Suprapubic skin (tissue), 4 donors: ENCODE measurements at places on chromosomes 11 and 22.

- no peak for DNase-seq
Observed at GRCh38 chr11:69285766-69286165, 8.2 kb upstream of the MYEOV start.

DNA sequence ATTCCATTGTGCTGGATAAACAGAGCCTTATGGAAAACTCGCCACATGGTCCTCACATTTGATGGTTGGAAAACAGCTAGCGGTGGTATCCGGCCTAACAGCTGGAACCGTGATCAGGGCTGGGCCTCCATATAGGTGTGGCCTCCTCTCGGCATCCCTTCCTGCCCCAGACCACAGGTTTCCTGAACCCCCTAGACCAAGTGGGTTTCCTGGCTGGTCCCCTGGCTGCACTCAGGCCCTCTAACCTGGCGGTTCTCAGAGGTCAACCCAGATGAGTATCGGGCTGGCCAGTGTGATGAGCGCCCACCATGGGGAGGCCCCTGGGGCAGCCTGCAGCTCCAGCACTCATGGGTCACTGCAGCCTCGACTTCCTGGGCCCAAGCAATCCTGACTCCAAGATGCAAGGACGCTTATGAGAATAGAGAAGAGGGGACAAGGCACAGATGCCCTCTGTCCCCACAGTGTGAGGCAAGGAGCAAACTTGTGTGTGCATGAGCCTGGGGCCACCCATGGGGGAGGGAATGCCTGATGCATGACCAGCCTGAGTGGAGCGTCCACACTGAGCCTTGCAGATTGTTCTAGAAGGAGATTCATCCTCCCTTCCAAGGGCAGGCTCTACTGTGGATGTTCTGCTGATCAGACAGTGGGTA lies 53.4 kb upstream of the WNT7B start:
- peak; percentile 61 for DNase-seq

DNA sequence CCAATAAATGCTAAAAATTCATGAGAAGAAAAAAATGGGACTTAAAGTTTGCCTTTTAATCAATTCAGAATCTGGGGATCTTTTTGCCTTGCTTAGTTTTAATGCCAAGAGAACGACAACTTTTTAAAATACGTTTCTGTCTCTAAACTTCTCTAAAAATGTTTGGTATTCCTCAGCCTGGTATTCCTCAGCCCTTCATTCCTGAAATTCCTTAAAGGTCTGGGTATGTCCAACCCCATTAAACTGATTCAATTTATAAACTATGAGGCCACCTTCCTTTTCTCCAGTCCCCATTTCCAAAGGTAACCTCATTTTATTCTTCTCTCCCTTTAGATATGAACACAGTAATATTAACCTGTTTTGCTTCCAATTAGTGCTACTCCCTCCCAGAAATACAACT lies 16.6 kb downstream of the POLA2 start:
- DNase-seq: no peak

DNA sequence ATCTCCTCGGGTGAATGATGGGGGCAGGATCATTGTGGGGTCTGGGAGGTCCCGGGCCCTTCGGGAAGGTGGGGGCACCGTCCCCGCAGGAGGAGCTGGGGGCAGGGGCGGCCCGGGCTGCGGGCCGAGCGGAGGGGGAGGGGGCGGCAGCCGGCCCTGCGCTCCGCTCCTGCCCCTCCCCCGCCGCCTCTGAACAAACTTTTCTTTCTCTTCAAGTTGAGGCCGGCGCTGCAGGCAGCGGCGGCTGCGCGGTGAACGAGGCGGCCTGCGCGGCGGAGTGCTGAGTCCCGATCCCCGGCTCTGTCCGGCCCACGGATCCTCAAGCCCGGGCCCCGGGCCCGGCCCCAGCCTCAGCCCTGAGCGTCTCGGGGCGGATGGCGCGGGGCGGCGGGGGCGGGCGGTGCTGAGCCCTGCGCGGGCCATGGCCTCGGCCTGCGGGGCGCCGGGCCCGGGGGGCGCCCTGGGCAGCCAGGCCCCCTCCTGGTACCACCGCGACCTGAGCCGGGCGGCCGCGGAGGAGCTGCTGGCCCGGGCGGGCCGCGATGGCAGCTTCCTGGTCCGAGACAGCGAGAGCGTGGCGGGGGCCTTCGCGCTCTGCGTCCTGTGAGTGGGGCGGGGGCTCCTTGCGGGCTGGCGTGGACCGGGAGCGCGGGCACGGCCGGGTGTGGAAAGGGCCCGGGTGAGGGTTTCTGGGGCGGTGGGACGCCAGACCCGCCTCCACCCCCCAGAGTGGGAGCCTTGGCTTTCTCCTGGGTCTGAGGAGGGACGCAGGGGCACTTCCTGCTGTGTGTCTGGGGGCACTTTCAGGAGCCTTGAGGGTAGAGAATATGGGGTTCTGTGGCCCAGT lies at the start of gene INPPL1:
Gene INPPL1, plus strand, starts transcription at position 204 of the 847 bp plus-strand sequence. Its CDS starts 218 bp downstream, at position 422.
- DNase-seq: peak; percentile 70

DNA sequence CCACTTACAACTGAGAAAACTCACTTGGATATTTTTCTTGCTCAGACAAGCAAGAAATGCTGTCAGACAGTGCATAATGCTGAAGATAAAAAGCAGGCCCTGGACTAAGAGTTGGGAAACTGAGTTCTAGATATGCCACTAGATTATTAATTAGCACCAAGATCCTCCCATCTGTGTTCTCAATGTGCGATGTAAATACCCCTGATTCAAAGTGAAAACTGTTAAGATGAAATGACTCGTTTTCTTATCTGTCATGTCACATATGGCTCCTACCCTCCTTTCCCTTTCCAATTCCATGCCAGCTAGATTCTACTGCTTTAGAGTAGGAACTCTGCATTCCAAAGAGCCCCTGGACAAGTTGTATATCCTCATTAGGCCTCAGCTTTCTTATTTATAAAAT lies 88.9 kb upstream of the CLNS1A start:
- no peak for DNase-seq

DNA sequence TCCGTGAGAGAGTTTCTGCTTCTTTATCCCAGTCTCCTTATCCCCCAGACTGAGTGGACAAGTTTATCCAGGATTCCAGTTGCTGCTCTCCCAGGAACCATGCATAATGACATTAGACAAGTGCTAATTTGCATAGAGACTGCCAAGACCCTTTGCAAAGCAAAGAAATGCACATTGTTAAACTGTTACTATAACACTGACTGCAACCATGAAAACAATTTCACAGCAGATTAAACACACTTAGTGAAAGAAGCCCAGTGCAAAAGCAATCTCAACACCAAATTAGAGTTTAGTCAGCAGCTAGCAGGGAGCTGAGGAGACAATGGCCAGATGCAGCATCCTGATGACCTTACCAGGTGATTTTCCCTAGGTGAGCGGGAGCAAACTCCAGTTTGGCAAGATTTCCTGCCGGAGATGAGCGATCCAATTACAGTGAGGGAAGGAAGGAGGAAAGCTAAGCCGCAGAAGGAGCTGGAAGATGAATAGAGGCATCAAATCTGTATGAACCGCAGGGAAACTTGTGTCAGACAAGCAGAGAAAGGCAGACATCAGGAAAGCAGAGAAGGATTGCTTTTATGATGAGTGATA lies 273.8 kb upstream of the B3GAT1 start:
- DNase-seq: no peak

DNA sequence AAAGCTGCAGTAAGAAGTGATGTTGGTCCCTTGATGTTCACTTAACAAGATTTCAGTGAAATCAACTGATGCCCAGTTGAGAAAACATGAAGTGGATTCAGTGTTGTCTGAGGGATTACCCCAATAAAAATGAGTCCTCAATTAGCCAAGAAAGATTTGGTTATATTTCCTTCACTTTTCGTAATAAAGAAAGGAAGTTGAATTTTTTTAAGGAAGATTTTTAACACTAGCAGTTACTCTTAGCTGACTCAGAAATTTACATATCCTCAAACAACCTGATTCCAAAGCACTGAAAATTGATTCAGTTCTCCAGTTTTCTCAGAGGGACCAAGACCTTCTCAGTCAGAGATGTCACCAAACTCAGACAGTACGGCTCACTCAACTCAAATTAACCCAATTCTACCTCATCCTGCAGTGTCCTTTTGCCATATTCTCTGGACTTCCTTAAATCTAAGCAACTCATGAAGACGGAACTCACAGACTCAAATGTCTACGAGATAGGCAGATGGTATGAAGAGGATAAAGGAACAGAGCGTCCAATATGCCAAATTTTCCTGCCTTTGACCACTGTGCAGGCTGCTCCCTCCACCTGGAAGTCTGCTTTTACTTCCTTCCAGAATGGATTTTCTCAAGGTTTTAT lies 22.8 kb downstream of the SLC5A4 start:
- no peak for DNase-seq

DNA sequence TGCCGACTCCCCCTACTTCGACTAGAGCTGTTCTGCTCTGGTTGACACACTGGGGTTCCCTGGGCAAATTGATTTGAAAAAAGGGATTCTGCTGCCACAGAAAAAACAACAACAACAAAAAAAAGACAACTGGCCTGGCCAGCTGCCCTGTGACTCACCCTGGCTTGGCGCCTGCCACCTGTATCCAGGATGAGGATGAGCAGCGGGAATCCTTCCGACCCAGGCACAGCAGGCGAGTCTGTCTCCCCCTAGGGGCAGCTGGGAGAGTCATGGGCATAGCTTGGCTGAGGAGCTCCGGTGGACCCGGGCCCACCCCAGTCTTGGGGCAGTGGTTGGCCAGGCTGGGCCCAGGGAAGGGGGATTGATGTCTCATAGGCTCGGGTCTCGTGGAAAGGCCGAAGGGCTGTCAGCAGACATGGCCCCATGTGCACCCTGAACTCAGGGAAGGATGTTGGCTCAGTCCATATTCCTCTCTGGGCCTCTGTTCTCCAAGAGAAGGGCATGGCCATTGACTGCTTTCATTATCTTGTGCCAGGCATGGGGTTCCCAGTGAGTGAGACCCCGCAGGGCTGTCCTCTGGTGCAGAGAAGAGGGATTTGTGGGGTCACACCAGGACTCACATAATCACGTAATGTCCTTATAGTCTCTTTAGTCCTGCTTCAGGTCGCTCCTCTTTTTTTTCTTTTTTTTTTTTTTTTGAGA lies 10.4 kb upstream of the SUN2 start:
- peak; percentile 78 for DNase-seq

- no peak for DNase-seq
Observed at GRCh38 chr22:31241200-31241599, 29.1 kb downstream of the LIMK2 start.

DNA sequence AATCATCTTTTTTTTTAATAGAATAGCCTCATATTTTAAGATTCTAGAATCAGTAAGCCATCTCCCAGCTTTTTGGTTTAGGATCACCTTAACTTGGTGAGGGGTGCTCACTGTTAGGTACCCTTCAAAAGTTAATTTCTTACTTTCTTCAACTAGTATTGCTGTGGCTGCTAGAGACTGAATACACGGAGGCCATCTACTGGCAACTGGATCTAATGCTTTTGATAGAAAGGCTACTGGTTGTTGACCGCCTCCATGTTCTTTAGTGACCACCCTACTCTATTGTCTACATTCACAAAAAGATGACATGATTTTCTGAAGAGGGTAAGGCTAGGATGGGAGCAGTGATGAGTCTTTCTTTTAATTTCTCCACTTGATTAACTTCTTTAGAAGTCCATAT lies 16.7 kb upstream of the ALDH3B2 start:
- no peak for DNase-seq

DNA sequence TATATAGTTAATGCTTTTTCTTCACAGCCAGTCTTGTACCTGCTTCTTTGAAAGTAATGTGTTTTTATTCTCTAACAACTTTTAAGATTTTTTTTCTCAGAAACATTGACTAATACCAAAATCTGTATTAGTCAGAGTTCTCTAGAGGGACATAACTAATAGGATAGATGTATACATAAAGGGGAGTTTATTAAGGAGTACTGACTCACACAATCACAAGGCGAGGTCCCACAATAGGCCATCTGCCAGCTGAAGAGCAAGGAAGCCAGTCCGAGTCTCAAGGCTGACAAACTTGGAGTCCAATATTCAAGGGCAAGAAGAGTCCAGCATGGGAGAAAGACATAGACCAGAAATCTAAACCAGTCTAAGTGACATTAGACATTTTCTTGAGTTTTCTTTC lies 140.0 kb downstream of the RAB38 start:
- no peak for DNase-seq

DNA sequence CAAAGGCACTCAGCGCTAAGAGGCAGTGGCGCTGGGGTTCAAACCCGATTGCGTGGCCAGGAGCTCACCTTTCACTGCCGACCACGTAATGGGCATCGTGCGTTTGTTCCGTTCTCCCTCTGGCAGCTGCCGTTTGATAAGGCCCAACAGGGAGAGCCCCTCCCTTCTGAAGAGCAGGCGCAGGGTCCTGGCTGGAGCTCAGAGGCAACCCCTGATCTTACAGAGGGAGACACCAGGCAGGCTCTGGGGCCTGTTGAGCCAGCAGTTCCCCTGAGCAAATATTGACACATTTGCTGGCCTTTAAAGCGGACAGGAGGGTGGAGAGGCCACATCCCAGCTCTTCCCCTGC lies 11.7 kb upstream of the C1QTNF6 start:
- no peak for DNase-seq

GRCh38 chr11:83681031-83681781 lies 395.0 kb upstream of the CCDC90B start:
- DNase-seq: no peak

- no peak for DNase-seq
Observed at GRCh38 chr11:100709233-100709957, 22.3 kb downstream of the ARHGAP42 start.

GRCh38 chr11:62431171-62431901 lies 12.5 kb downstream of the SCGB1A1 start:
- DNase-seq: no peak

DNA sequence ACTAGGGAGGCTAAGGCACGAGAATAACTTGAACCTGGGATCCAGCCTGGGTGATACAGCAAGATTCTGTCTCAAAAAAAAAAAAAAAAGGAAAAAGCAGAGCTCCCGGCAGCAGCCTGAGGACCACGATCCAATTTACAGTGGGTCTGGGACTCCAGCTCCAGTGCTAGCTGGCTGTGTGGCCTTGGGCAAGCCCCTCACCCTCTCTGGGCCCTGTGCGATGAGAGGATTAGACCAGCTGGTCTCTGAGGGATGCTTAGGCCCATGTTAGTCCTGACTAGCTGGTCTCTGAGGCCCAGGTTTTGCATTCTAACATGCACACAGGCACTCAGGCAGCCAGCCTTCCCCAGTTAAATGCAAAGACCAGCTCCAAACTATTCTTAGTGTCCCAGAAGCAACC lies 13.7 kb downstream of the CARD10 start:
- no peak for DNase-seq
